ENCODE measurements at places on chromosomes 4 and X.

GRCh38 chrX:149495573-149496071, 9.5 kb downstream of the IDS start:
- DNase-seq: no peak

DNA sequence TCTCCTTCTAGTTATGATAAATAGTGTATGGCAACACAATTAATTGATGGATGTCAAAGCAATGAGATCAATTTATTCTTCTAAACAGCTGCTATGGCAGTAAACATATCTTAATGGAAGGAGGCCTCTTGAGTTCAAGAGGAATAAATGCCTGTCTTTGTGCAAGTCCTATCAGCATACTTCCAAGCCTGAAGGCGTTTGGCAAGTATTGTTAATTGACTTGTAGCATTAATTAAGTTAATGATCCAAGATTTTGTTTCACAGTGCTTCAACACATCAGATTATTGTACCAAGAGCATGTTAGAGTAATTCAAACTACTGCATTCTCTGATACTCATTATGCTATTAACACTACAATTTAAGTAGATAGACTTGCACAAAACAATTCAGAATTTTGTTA, 144.8 kb downstream of the FAT4 start:
- no peak for DNase-seq

DNA sequence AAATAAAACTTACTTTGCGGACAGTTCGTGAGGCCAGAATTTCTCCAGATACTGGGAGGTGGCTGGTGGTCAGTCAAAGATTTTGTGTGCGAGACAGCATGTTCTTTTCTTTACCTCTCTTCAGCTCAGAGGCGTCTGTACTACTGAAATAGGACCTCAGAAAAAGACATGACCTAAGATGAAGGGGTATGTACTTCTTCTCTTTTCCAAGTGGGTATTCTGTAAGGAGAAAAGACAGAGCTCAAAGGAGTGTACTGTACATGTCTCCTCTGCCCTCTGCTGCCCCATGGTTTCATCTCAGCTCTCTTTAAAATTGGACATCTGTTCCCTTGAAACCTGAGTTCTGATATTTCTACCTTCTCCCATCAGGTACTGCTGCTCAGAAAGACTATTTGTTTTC, 38.1 kb downstream of the SEPTIN11 start:
- DNase-seq: no peak

GRCh38 chr4:77047037-77047436, 28.8 kb downstream of the CCNI start:
- DNase-seq: no peak

GRCh38 chr4:146247356-146247755, 33.0 kb downstream of the REELD1 start:
- DNase-seq: no peak

- peak; percentile 67 for DNase-seq
Measured at GRCh38 chrX:154436374-154436982, 476 bp upstream of the GDI1 start.

GRCh38 chrX:46704767-46705386, 54.0 kb downstream of the SLC9A7 start:
- no peak for DNase-seq

DNA sequence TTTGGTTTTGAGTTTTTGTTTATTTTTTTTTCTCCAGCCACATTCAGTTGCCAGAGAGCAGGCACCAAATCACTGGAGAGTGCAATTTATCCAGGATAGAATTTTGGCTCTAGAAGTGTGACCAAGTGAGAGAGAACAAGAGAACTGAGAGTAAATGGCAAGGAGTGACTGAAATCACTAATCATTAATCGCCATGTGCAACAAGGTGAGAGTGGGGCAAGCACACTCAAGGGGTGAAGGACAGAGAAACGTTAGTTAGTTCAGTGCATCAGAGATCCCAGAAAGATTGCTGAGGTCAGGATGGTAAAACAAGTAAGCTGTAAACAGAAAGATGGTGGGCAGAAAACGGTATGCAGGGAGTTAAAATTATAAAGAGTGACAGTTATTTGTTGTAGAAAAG, 17.8 kb upstream of the ASIC5 start:
- DNase-seq: no peak

GRCh38 chrX:17741123-17741511, 3.8 kb downstream of the SCML1 start:
- DNase-seq: no peak

GRCh38 chrX:68794461-68794860, 34.4 kb upstream of the EFNB1 start:
- no peak for DNase-seq

DNA sequence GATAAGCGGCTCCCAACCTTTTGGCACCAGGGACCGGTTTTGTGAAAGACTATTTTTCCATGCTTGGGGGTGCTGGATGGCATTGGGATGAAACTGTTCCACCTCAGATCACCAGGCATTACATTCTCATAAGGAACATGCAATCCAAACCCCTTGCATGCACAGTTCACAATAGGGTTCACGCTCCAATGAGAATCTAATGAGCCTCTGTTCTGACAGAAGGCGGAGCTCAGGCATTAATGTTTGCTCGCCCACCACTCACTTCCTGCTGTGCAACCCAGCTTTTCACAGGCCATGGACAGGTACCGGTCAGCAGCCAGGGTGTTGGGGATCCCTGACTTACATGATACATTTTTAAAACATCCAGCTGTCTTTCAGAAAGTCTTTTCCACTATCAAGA, 187.3 kb downstream of the SLC39A8 start:
- no peak for DNase-seq

- DNase-seq: no peak
Measured at GRCh38 chrX:43655151-43656004, 721 bp upstream of the MAOA start.

GRCh38 chr4:82491251-82491960, 61.0 kb downstream of the ENOPH1 start:
- DNase-seq: no peak

DNA sequence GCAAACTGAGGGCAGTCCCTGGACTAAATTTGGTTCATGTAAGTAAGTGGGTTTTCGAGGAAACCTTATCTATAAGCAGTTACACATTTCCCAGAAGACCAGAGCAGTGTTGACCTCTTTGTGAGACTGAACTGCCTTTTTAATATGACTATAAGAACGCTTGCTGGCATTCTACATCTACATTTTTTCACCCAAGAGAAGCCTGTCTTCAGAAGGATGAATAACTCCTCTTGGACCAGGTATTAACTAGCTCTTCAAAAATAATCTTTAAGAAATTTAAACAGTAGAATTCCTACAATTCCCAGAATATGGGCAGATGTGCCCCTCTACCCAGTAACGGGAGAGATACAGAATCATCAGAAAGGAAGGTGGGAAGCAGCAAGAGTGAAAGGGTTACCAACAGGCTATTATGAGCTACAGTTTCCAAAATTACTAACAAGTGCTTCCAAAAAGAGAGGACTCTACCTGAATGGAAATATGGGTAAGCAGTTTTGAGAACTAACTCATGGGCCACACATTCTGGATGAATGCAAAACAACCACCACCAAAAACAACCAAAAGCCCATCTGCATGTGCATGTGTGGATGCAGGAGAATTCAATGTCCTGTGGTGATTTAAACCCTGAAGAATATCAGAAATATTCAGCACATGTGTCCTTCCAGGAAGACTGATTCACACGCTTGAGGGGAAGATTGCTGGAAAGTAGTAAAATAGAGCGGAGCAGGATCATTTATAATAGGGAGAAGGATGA, 17.4 kb downstream of the BBS12 start:
- DNase-seq: no peak

DNA sequence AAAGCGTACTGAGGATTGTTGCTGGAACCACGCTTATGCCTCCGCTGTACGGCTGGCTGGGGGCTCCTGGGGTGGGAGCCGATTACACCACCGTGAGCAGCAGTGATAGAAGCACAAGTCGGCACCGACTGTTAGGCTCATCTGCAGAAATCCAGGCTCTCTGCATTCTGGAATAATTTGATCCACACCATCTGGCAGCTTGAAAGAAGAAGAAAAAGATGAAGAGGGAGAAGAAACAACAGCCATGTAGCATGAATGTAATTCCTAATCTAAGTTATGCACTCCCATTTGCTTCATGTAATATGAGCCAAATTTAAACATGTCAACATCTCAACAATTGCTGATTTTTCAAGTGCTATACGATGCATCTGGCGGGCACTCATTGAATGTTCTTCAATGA, 84.6 kb upstream of the DHX15 start:
- DNase-seq: no peak

GRCh38 chrX:149124526-149125108, 380.5 kb downstream of the IDS start:
- DNase-seq: no peak

DNA sequence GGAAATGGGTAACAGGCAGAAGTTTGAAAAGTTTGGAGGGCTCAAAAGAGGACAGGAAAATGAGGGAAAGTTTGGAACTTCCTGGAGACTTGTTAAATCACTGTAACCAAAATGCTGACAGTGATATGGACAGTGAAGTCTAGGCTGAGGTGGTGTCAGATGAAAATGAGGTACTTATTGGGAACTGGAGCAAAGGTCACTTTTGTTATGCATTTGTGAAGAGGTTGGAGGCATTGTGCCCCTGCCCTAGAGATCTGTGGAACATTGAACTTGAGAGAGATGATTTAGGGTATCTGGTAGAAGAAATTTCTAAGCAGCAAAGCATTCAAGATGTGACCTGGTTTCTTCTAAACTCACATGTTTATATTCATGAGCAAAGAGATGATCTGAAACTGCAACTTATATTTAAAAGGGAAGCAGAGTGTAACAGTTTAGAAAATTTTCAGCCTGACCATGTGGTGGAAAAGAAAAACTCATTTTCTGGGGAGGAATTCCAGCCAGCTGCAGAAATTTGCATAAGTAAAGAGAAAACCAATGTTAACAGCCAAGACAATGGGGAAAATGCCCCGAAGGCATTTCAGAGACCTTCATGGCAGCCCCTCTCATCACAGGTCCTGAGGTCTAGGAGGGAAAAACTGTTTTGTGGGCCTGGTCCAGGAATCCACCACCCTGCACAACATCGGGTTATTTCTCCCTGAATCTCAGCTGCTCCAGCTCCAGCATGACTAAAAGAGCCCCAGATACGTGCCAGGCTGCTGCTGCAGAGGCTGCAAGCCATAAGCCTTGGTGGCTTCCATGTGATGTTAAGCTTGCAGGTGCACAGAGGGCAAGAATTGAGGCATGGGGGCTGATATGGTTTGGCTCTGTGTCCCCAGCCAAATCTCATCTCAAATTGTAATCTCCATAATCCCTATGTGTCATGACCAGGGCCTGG, 632.5 kb upstream of the GNPDA2 start:
- no peak for DNase-seq

- DNase-seq: peak; percentile 68
Measured at GRCh38 chr4:242121-242848, 63.0 kb downstream of the ZNF732 start.

DNA sequence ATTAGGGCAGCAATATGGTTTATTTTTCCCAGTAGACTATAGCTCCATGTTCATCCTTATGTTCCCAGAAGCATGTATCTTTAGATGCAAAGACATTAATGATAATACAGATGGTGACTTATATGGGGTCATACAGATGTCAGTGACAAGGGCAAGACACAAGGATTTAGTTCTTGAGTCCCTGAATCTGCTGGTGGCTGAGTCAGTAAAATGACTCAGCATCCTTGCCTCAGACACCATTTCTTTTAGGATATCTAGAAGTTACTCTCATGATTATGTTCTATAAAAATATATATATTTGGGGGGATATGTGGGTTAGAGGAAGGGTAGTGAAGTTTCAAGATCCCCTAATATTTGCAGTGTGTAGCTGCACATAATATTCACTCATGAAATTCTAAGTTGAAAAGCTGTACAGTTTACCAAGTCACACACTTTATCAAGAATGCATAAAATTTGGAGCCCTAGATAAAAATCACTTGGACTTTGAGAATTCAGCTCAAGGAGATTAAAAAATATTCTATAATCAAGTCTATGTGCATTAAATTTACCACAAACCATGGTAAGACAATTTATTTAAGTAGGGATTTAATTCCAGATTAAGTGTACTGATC, 101.9 kb downstream of the LNX1 start:
- DNase-seq: no peak

- DNase-seq: no peak
Measured at GRCh38 chrX:134572816-134573682, 85.2 kb downstream of the PLAC1 start.

- no peak for DNase-seq
Measured at GRCh38 chr4:112348488-112349158, 51.5 kb downstream of the ALPK1 start.

DNA sequence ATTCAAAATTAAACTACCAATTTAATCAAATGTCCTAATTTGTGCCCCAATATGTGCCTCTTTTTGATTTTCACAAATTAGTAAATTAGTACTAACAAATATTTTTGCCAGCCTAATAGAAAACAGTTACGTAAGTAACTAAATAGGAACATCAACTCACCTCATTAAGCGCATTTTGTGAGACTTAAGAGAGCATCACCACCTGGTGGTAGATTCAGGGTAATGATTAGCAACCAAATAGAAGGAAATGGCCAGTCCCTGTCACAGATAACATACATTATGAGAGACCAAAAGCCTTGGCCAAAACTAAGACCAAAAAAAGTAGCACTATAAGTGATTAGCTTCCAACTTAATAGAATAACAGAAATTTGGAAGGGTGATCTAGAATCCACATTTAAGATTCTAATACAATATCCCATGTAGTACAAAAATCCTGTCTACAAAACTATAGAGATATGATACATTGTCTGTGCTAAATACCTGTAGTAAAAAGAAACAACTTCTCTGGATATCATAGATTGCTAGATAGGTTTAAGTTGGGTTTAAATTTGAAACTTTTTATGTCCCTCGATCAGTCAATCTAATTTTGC, 46.7 kb downstream of the C4orf46 start:
- no peak for DNase-seq

GRCh38 chr4:3338321-3338838, 45.6 kb downstream of the RGS12 start:
- DNase-seq: no peak

GRCh38 chr4:2259036-2259540, 2.8 kb downstream of the MXD4 start:
- DNase-seq: peak; percentile 19

DNA sequence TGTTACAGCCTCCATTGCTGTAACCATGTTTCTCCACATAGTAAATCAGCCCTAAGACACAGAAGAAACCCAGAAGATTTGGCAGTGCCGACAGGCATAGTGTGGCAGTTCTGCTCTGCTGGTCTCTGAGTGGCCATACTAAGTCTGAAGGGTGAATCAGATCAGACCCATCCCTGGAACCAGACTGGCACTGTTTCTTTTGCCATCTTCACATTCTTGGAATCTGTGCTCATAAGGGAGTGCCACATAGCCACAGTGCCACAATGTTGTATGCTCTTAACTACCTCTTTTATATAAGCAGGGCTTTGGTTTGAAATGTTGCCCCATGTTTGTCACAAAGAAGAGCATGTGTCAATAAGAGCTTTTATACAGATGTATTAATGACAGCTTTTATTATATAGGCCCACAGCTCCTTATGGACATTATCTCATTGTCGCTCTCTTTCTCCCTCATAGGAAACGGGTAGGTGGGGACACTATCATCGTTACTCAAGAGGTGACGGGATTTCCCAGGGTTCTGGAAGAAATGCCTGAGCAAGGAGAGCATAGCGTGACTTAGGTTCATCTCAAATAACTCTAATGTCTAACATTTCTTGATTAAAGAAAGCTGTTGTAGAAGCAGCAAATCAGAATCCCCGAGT, 128.2 kb downstream of the CBR4 start:
- no peak for DNase-seq
